ENCODE measurements at places on chromosomes 2 and 18.

GRCh38 chr2:3603536-3604206 lies 8.8 kb downstream of the COLEC11 start:
- DNase-seq: no peak

GRCh38 chr18:46416706-46417638 lies 240.0 kb downstream of the LOXHD1 start:
- DNase-seq: no peak

DNA sequence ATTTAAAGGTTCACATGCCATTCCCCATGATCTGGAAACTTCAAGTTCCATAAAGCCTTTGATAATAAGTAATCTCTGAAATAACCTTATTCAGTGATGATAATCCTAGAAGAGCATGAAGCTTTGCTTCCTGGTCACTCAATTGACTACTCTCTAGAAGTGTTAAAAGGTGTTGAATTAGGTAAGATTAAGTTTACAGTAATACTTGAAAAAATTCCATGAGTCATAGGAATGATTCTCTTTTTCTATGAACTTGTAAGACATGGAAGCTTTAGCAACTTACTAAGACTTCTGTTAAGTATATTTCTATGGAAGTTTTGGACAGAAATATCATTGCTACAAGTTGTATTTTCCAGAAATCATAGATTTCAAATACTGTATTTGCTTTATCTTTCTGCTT lies 100.6 kb downstream of the MYO1B start:
- DNase-seq: no peak

DNA sequence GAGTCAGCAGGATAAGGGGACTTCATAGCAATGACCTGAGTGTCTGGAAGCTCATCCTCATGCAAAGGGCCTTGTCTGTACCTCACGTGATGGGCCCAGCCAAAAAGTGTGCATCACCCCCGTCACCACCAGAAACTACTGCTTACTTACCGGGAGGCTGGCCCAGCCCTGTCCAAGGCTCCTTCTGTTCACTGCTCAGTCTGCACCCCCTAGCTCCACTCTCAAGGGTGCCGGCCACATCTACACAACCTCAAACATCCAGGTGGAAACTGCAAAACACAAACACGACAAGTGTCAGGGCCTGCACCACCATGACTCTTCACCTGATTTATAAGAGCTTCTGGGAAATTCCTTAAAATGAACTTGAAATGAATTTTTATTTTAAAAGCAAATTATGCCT lies 55.1 kb downstream of the ADD2 start:
- DNase-seq: no peak

DNA sequence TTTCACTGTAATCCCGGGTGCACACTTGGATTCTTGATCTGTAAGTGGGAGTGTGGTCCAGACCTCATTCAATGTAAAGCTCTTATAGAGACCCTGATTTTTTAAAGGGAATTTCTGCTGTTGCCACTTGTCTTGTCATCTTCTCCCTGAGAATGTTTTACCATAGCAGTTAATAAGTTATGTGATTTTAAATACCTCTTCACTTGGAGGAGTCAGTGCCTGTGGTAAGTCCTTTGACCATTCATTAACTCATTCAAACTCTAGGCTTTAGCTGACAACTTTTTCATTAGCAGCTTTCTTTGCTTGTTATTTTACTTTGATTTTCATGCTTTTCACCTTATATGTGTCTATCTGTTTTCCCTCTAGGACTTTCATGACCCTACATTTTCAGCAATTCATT lies 51.3 kb downstream of the FMNL2 start:
- no peak for DNase-seq

DNA sequence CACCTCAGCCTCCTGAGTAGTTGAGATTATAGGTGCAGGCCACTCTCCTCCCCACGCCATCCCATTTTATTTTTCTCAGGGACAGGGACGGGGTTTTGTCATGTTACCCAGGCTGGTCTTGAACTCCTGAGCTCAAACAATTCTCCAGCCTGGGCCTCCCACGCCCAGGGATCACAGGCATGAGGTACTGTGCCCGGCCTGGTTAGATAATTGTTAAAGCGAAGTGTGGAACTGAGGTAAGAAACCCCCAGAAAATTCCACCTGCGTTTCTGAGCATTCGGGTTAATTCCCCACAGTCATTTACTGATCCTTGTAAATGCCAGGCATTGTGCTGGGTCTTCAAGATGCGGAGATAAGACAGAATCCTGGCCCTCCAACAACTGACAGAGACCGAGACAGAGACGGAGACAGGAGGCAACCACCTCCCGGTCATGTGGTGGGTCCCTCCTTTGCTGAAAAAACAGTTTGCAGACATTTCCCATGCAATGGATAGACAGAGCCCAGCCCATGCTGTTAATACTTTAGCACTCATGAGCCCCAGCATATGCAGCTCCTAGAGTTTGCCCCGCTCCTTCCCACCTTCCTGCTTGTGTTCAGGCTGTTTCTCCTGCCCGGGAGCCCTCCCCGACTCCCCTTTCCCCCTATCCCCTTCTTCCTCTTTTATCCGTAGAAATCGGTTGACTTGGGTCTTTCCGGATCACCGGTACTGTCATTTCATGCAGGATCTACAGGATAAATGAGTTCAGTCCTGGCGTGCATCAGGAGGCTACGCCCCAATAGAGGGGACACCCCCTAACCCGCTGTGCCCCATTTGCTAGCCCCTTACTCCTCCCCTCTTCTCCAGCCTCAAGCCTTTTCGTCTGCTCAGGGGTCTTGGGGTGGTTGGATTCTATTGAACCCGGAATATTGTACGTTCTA lies 1.6 kb upstream of the RHOB start:
- DNase-seq: no peak

- no peak for DNase-seq
Observed at GRCh38 chr2:8568543-8569302, 113.1 kb upstream of the ID2 start.

GRCh38 chr2:144959416-144959815 lies 439.5 kb upstream of the ZEB2 start:
- DNase-seq: no peak

- DNase-seq: no peak
Observed at GRCh38 chr2:61434314-61434713, 36.6 kb downstream of the USP34 start.

DNA sequence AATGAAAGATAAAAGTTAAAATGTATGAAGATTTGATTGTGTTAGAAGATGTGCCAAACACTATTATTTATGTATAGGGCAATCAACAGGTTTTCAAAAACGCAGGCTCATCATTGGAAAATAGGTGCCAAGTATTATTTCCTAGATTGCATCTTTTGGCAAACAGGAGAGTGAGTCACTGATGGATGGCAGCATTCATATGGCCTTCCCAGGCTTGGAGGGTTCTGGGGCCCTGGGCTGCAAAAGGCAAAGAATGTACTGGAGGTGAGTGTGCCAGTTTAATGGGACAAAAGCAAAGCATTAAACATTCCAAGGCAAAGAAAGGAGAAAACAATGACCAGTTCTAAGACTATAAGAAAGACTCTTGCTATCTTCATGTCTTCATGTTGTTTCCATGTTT lies 379.4 kb downstream of the RIT2 start:
- no peak for DNase-seq

- no peak for DNase-seq
Observed at GRCh38 chr18:31497836-31498573, at the start of gene DSG2. DSG2 (plus strand) TSS chr18:31498177; CDS start chr18:31498252, 75 bp downstream.

- DNase-seq: no peak
Observed at GRCh38 chr2:110816404-110817365, 84.3 kb downstream of the ACOXL start.

GRCh38 chr2:55843994-55844345 lies 79.6 kb downstream of the EFEMP1 start:
- no peak for DNase-seq

DNA sequence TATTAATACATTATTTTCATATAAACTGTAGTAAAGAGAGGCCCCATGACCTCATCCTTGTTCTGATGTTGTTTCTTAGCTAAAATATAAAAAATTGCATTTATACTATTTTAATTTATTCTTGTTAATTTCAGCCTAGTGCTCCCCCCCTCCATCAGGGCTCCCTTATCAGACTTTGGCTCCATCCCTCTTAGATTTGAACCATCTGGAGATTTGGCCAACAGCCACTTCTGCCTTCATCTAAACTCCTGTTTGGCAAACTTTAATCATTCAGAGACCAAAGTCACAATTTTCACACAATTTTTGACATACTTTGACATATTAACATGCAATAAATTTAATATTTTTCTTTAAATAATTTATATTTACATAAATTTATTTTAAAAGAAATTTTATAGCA lies 569.3 kb downstream of the TDRD15 start:
- no peak for DNase-seq

- DNase-seq: no peak
Observed at GRCh38 chr2:64582774-64583340, 58.7 kb downstream of the AFTPH start.

DNA sequence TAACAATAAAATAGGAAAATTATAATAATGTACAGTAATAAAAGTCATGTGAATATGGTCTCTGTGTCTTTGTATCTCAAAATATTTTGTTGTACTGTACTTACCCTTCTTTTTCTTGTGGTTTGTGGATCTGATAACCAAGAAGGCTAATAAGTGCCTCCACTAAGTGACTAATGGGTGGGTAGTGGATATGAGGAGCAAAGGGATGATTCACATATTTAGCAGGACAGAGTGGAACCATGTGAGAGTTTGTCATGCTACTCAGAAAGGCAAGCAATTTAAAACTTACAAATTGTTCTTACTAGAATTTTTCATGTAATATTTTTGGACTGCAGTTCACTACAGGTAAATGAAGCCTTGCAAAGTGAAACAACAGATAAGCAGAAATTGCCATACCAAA lies 1241.2 kb upstream of the CDH2 start:
- DNase-seq: no peak

- DNase-seq: no peak
Observed at GRCh38 chr2:128159437-128159836, 68.4 kb downstream of the UGGT1 start.

DNA sequence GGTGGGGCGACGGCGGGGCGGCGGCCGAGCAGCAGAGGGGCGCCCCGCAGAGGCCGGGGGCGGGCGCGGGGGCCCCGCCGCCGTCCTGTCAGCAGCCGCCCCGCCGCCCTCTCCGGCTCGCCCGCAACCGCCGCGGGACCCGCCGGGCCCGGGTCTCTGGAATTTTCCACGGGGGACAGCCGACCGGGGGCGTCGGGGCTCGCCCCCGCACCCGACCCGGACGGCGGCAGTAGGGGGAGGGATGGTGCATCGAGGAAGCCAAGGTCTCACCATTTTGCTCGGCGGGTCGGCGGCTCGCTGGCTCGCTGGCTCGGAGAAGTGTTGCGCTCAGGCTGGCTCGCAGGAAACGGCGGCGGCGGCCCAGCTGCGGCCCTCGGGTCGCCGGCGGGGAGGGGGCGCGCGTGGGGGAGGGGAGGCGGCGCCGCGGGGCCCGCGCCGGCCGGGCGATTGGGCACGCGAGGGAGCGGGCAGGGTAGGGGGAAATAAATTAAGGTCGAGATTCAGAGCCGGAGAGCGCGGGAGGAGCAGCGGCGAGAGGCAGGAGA lies 405 bp downstream of the PPP3R1 start:
- no peak for DNase-seq

GRCh38 chr2:202033317-202034248 lies at the start of gene FZD7:
FZD7 (plus strand) TSS chr2:202033855; CDS start chr2:202034648, 793 bp downstream.
- DNase-seq: peak; percentile 82

DNA sequence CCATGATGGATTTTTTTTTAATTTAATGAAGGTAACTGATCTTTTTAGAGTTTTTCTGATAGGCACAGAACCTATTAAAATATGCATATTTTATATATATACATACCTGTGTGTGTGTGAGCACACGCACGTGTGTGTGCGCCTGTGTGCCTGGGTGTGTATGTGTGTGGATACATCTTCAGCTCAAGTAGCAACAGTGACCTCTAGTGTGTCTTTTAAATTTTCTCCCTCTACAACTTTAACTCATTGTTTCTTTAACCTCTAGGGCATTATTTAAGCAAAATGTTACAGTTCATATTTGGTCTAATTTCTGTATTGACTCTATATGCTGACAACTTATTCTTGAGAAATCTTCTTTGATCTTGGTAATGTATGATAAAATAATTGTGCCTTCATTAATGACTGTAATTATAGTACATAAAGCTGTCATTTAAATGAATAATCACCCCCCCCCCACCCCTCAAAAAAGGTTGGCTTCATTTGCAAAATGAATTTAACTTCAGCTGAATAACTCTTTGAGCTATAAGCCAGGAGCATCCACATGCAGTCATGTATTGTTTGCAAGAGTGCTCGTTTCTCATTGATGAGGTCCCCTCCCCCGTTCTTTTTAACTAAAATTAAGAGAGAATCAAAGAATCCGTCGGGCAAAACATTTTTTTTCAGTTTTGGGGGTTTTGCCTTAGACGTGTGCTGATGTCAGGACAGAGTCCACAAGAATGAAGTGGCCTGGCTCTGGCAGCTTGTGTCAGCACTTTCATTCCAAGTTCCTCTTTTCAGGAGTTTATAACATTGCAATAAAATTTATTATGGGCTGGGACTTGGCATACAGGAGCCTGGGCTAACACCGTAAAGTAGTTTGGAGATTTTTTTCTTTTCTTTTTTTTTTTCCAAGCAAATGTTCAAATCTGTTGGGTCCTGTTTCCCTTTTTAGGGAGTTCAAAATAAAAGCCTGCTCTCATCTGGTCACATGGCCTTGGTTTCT lies 80.0 kb downstream of the ETAA1 start:
- no peak for DNase-seq

DNA sequence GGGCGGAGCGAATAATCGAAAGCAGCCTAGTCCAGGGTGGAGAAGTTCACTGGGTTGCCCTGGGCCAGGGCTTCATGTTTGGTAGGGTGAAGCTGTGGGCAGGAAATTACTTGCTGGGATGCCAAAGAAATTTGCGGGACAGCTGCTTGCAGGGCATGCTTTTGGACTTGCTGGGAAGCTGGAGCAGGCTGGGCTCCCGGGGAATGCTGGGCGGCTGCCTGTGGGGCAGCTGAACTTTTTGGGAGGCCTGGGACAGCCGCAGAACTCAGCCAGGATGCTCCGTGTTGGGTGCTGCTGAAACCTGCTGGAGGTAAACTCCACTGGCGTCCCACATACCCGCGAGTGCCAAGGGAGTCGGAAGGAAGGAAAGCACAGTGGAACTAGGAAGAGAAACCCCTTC lies 31.9 kb downstream of the ASB1 start:
- no peak for DNase-seq

DNA sequence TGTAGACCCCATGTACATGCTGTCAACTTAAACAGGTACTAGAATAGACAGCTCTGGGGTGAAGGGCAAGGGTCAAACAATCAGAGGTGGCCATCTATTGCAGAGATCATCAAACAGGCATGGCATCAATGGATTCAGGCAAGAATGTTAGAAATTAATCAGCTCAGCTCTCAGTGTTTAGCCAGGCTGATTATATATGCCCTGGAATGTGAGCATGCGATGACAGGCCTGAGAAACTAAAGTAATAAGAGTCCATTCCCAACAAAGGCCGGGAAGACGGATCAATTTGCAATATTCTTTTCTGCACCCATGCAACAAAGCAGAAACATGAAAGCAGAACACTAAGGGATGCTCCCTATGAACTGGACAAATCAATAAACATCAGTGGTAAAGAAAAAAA lies 380.5 kb upstream of the SPRED2 start:
- no peak for DNase-seq
